Aorta (tissue), 5 donors: ENCODE measurements at places on chromosomes 3 and 15. TPM values are rescaled to one million over a fixed set of nuclear protein-coding genes. Genes with fewer than 3 reads are reported as not detected.

DNA sequence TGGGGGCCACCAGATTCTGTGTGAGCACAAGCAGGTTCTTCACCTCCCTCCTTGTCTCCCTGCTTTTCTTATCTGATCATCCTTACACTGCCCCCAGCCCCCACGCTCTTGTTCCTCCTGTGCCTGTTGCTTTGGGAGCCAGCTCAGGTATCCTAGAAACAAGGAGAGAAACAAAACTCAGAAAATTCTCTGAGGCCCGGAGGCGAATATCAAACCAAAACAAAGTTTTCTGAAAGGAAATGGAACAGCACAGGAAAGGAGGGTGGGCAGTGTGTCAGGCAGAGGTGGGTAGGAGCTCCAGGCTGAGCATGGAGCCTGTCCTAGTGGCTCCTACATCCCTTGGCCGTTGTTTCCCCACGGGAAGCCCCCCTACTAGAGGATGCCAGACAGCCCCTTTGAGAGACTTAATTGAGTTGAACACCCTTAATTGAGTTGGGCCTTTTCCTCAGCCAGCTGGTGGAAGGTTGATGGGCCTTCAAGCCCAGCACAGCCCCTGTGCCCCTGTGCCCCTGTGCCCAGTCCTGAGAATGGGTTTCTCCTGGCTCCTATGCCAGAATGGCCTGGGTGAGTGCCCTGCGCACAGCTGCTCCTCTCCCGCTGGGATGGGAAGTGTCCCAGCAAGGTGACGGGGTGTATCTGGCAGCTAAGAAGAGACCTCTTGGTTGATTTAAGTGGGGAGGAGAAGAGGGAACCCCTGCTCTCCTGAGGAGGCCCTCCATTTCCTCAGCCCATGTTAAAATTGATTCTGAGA, 22.8 kb upstream of the JMJD7 start:
- H3K27me3 ChIP-seq = no peaks in the 10 kb centered on the region
- no peaks in the 10 kb centered on the region for H3K4me1 ChIP-seq
- H3K27ac ChIP-seq = peak overlapping the region; percentile 2
- no peak for DNase-seq
- H3K36me3 ChIP-seq = no peaks in the 10 kb centered on the region

- H3K36me3 ChIP-seq = peaks cover 2% of the 10 kb centered on the region
- H3K27me3 ChIP-seq = no peaks in the 10 kb centered on the region
- H3K27ac ChIP-seq = no peak overlapping the region
- DNase-seq = no peak
- peaks cover 5% of the 10 kb centered on the region for H3K4me1 ChIP-seq
- H3K4me3 ChIP-seq = no peak overlapping the region
These were observed 121.9 kb downstream of the NEO1 start for GRCh38 chr15:73174171-73174570.

DNA sequence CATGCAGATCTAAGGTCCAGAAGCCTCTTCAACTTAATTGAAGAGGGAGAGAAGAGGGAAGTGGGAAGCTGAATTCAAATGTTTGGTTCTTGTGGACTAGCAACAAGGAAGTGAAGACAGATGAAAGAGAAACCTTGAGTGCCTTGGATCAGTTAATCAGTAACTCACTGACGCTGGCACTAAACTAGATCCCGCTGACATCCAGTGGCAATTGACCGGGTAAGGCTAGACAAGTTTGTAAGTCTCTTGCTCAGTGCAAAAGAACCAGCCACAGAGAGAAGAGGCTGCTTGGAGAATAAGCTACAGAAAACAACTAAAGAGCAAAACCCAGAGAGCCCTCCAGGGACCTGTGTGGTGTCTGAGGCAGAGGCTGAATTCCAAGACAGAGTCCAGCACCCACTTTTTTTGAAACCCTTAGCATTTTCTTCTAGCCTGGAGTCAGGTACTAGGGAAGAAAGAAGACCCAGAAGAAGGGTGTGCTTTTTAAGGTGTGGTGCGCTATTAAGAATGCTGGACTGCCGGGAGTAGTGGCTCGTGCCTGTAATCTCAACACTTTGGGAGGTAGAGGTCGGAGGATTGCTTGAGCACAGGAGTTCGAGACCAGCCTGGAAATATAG, 6.9 kb downstream of the PLCH1 start:
- H3K4me1 ChIP-seq = no peaks in the 10 kb centered on the region
- no peaks in the 10 kb centered on the region for H3K27me3 ChIP-seq
- no peaks in the 10 kb centered on the region for H3K36me3 ChIP-seq
- no peak for DNase-seq

GRCh38 chr3:37712918-37713817, 148.5 kb upstream of the CTDSPL start:
- H3K4me3 ChIP-seq = no peak overlapping the region
- H3K27me3 ChIP-seq = no peaks in the 10 kb centered on the region
- H3K36me3 ChIP-seq = no peaks in the 10 kb centered on the region

DNA sequence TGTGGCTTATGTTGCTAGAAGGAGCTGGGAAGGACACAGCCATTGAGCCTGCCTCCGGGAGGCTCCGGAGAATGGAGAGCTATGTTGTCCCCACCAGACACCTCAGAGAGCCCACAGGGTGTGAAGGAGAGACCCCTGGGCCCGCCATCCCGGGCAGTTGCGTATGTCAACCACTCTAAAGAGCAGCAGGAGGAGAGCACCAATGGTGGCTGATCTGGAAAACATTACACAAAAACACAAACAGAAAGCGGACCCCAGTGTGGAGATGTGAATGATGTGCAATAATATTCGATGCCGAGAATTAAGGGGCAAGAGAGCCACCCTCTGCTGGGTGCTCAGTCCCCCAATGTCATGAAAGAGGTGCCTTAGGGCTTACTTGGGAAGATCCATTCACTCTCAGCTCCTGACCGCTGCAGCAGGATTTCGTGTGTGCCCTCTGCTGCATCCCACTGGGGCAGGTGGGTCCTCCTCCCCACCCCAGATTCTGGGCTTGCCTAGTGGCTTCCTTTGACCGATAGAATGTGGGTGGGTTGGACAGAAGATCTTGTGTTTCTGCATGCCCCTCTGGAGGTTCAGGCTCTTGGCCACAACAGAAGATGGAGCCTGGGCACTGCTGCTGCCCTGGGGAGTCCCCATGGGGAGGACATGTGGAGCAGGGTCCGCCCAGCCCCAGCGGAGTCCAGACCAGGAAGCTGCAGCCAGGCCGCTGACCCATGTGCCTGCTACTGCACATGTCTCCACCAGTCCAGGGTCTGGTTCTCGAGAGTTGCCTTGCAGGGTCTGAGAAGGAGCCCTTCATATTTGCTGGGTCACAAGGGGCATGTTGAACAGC, 245.3 kb downstream of the OCA2 start:
- no peaks in the 10 kb centered on the region for H3K4me1 ChIP-seq
- no peak for DNase-seq
- H3K27ac ChIP-seq = no peak overlapping the region
- no peak overlapping the region for H3K4me3 ChIP-seq
- H3K27me3 ChIP-seq = no peaks in the 10 kb centered on the region

- H3K4me1 ChIP-seq = no peaks in the 10 kb centered on the region
- H3K36me3 ChIP-seq = no peaks in the 10 kb centered on the region
- H3K4me3 ChIP-seq = no peak overlapping the region
- no peak for DNase-seq
- no peak overlapping the region for H3K27ac ChIP-seq
- no peaks in the 10 kb centered on the region for H3K27me3 ChIP-seq
These were observed 33.5 kb upstream of the ST6GAL1 start for GRCh38 chr3:186896875-186897274.

DNA sequence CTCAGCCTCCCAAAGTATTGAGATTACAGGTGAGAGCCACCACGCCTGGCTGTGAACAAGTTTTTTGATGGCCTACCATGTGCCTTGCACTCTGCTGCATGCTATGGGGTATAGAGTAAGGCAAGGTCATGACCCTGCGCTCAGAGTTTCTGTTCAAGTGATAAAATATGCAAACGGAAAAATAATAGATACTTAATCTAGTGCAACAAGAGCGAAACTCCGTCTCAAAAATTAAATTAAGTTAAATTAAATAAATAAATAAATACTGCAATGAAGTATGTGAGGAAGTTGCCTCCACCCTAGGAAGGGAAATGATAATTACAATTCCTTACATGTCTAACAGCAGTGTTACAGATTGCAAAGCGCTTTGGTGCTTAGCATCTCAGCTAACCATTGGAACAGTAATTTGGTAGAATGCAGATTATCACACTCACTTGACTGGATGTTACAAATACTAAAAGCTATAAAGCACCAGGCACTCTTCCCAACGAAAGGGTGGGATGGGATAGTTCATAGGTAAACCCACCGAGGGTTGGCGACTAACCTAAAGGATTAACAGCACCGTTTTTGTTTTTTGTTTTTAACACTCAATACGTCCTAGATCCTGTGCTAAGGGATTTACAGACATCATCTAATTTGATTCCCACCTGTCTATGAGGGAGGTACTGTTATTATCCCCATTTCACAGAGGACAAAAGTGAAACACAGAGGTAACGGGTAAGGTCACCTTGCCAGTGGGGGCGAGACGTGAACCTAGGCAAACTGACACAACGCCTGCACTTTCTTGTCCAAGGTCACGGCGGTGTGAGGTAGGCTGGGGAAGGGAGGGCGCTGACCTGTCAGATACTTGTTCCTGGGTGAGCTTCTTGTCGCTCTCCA, 793 bp upstream of the FANCD2 start:
- H3K4me1 ChIP-seq = no peaks in the 10 kb centered on the region
- peak overlapping the region; percentile 72 for H3K4me3 ChIP-seq
- no peaks in the 10 kb centered on the region for H3K27me3 ChIP-seq
- H3K36me3 ChIP-seq = no peaks in the 10 kb centered on the region
- DNase-seq = no peak

DNA sequence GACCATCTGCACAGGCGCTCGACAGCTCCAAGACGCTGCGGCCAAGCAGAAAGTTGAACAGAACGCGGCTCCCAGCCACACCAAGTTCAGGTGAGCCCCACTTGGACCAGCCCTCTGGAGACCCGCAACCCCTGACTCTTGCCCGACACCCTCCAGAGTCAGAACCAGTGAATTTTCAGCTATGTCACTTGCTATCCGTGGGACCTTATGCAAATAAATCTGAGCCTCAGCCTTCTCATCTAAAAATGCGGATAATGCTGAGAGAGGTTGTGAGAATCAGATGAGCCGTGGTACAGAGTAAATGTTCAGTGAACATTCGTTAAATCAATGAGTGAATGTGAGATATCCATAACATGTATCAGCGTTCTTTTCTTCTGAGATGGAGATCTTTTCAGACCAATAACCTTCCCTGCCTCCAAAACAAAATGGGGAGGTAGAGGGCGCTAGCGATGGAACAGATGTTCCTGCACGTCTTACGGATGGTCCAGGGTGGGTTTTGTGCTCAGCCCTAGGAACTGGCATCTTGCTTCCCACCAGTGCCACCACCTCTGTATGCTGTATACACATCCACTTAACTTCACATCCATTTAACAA, 524 bp downstream of the MRPS11 start:
- no peaks in the 10 kb centered on the region for H3K36me3 ChIP-seq
- no peak overlapping the region for H3K27ac ChIP-seq
- no peak for DNase-seq
- peak overlapping the region; percentile 29 for H3K4me3 ChIP-seq
- H3K4me1 ChIP-seq = peaks cover 5% of the 10 kb centered on the region
- H3K27me3 ChIP-seq = no peaks in the 10 kb centered on the region

DNA sequence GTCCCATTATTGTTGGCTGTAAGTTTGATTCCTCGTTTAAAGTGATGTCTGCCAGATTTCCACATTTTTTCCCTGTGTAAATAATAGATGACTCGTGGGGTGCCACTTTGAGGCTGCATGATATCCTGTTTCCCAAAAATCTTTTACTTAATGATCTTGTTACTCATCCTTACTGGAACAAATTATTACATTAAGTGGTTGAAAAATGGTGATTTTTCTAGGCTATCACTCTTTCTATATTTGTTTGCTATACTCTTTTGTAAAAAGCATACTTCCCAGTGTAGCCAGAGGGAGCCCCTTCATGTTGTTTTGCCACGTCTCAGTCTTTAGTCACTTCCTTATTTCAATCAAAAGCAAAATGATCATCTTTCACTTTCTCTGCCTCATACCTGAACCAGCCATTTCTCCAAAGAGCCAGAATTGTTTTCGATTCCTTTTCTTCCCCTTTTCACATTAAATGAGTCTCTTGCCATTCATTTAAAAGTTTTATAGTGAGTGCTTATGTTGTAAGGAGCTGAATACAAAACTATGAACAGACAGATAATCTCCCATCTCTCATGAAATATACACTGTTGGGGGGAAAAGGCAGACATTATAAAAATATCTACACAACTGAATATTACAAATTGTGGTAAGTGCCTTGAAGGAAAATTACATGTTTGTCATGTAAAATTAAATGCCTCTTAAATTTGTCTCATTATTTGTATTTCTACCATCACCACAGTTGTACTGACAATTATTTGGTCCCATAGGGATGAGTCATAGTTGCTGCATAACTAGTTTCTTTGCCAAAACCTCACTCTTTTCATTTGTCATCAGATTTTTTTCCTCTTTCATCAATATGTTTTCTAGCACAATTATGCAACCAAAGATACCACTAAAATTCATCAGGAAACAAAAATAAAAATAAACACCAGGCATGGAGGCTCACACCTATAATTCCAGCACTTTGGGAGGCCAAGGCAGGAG, 41.5 kb downstream of the ADGRG7 start:
- no peak overlapping the region for H3K27ac ChIP-seq
- no peaks in the 10 kb centered on the region for H3K27me3 ChIP-seq
- H3K36me3 ChIP-seq = no peaks in the 10 kb centered on the region
- H3K4me1 ChIP-seq = no peaks in the 10 kb centered on the region
- no peak overlapping the region for H3K4me3 ChIP-seq
- no peak for DNase-seq

GRCh38 chr3:14386254-14386653, 16.2 kb upstream of the SLC6A6 start:
- H3K4me3 ChIP-seq = no peak overlapping the region
- DNase-seq = no peak

Gene CTDSPL
- 48.0 TPM for total RNA-seq

Gene UNC13C
- total RNA-seq = 2.1 TPM

Gene IL5RA
- 0.18 TPM for total RNA-seq

Gene TM4SF4
- not detected for total RNA-seq

Gene SAMD7
- total RNA-seq = not detected

Gene ST6GAL1
- total RNA-seq = 140 TPM
